ENCODE measurements at places on chromosomes 2 and 18. TPM values are rescaled to one million over a fixed set of nuclear protein-coding genes. Genes with fewer than 3 reads are reported as not detected.

GRCh38 chr2:201358684-201359083 is 1.5 kb upstream of the FLACC1 start:
- peak; percentile 28 for DNase-seq

- no peak for DNase-seq
Measured at GRCh38 chr2:224263571-224264043, 138.3 kb downstream of the FAM124B start.

GRCh38 chr2:224398289-224398688 is 3.6 kb downstream of the FAM124B start:
- DNase-seq = no peak

DNA sequence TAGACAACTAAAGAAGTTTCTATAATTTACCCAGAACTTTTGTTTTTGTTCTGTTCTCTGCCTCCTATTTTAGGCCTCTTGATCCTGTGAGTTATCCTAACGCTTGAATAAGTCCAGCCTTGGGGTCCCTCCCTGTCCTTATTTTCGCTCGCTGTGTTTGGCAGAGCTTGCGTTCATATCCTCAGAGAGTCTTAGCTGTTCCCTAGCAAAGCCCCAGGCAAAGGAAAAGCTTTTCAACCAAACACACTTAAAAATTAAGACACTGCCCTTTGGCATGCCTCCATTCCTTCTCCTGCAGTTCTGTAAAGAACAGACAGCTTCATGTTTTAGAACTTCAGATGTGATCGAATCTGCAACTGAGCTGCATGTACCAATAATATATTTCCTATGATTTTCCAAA is 517.2 kb downstream of the SUCLG1 start:
- no peak for DNase-seq

- no peak for DNase-seq
Measured at GRCh38 chr2:203732092-203732952, 25.9 kb downstream of the CD28 start.

GRCh38 chr2:231415029-231415428 is 19.5 kb downstream of the B3GNT7 start:
- DNase-seq = no peak

GRCh38 chr2:215573496-215573895 is 137.6 kb upstream of the FN1 start:
- DNase-seq = no peak

POTEC gene
- total RNA-seq = not detected

DNA sequence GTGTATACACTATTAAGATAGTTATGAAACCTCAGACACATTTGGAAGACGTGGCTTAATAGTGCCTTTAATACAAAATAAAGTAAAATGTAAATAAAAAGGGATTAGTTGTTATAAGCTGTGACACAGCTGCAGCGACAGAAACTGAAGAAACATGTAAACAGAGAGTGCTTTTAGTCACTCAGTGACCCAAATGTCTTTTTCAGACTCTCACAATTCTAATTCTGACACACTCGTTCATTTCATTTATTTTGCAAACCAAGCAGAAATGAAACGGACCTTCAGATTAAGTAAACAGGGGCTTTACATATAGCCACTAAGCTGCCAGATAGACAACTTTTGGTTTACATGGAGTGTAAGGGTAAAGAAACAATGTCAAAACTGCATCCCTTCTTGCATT is 181.0 kb upstream of the ETAA1 start:
- DNase-seq = no peak

- DNase-seq = peak; percentile 81
Measured at GRCh38 chr2:37890893-37891495, 34.1 kb upstream of the RMDN2 start.

GRCh38 chr18:8052237-8052701 is 485.2 kb downstream of the PTPRM start:
- peak; percentile 6 for DNase-seq

DNA sequence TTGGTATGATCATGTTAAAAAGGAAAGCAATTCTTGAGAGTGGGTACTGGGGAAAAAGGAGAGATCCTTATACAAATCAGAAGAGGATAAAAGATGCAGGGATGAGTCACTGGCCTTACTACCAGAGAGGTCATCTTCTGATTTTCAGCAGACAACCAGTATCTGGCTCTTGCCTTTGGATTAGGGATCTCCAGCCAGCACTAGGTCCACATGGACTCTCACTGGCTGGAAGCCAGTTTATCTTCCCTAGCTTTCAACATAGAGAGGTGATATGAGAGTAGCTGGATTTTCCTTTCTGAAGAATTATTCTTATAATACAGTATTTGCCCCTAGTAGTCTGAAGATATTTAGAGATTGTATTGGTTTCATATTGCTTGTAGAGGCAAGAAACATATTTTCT is 30.2 kb downstream of the CERKL start:
- no peak for DNase-seq

DNA sequence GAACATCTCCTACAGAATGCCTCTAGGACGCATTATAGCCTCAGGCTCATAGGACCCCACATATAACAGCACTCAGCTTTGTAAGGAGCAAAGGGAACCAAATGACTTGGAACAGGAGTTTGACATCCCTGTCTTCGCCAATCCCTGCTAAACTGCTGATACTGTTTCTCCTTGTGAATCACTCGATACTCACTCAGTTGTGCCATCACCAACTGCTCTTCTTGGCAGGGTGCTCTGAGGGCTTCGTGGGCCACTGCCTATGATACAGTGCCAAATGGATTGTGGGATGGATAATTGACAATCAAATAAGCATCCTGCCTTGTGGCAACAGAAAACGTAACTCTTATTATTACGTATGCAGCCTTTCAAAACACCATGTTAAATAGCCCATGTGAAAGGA is 396.3 kb downstream of the RIT2 start:
- DNase-seq = no peak

DNA sequence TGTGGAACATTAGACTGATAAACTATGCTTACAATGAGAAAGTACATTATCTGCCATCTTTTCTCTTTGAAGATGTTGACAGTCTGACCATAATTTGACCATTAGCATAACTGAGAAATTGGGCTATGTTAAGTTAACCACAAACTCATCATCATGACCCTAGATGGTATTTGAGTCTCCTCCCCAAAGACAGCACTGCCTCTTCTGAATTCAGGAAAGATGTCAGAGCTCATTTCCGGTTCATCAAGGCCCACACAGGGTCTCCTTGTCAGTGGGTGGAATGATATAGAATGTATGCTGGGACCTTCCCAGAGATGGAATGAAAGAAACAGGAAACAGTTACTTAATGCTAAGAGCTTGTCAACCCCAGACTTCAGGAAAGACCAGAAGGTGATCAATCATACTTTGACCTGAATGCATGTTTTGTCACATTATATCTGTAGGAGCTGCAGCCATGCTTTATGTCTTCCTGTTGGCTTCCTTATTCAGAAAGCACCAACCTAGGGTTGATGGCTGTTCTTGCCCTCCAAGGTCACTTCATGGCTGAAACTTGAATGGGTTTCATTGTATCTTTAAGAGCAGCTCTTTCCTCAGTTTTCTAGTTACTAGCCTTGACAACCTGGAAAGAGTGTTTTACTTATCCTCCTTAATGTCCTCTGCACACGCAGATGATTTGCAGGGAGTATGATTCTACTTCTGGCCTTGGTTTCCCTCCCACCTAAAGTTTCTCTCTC is 99.1 kb upstream of the NEUROD1 start:
- DNase-seq = no peak

DNA sequence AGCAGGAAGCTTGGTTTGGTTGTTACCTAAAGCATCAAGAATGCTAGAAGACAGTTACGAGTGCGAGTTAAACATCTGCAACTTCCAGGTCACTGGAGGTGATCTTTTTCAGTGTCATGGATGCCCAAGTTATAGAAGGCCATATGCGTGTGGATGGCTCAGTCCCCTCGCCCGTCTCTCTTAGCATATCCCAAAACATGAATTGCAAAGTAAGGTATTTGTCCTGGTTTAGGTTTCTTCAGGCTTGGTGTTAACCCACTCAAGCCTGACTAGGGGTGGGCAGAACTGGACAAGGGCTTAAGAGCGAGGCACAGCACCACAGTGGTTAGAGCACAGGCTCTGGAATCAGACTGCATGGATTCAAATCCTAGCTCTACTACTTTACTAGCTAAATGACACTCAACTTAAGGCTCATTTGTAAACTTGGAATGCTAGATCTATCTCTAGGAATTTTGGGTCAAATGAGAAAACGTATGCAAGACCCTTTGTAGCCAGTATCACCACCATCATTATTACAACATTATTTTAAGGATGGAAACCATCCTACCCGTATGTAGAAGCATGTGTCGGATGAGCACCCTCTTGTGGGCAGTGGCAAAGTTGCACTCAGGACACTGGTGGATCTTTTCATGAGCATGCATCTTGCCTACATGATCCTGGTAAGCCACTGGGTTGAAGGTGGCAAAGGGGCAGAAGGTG is 11.2 kb downstream of the ZNF142 start:
- DNase-seq = peak; percentile 70

SERPINB7 gene
- not detected for total RNA-seq

- DNase-seq = no peak
Measured at GRCh38 chr2:110219496-110220189, 7.3 kb upstream of the MTLN start.

CABLES1 gene
- 0.12 TPM for total RNA-seq

EVX2 gene
- not detected for total RNA-seq

- no peak for DNase-seq
Measured at GRCh38 chr2:118643294-118643693, 204.2 kb downstream of the EN1 start.

GRCh38 chr2:55045780-55046179 is 4.5 kb downstream of the RTN4 start:
- no peak for DNase-seq

IL1RL2 gene
- 0.30 TPM for total RNA-seq

DNA sequence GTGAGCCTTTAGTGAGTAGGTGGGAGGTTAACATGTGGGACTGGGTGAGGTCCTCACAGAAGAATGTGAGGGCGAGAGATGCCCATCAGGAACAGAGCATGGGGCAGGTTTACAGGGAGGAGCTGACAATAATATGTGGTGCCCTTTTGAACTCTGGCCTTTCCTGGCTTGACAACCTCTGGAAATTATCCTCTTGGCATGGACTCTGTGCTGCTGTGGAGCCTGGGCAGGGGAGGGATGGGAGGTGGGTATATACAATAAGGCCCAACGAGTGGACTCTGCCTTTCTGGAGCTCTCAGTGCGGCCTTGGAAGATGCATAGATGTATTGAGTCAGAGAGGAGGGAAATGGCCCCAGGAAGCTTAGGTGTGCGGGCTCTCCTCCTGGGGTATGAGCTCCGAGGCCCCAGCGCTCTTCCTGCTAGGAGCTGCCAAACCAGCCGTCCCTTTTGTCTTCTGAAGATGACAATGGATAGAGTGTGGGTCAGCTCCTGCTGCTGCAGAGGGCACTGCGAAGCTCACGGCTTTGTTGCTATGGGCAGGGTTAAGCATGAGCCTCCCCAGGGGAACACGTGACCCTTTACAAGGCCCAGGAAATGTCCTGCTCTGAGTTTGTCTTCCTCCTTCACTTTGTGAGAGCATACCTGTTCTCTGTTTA is 8.7 kb upstream of the PSD4 start:
- DNase-seq = no peak
